Suprapubic skin (tissue), 4 donors: ENCODE measurements at places on chromosomes 11 and 22. TPM values are rescaled to one million over a fixed set of nuclear protein-coding genes. Genes with fewer than 3 reads are reported as not detected.

DNA sequence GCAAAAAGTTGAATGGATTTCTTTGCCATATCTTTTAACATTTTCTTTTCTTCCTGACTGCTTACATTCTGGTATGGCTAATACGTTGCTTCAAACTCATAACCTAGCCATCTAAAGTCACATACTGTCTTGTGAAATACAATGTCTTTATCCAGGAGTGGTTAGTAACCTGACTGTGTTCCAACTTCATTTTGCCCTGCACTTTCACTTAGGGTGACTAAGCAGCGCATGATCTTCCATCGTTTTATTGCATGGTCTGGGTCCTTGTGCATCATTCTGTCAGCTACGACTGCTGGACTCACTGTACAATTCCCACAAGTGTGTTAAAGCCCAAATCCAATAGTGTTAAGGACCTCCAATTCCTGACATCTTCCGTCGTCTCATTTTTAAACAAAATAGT is 403.2 kb downstream of the NTM start:
- no peak for DNase-seq

GRCh38 chr11:110075105-110075846 is 17.9 kb upstream of the ZC3H12C start:
- no peak for DNase-seq

GRCh38 chr11:126497581-126498122 is 142.2 kb downstream of the ST3GAL4 start:
- DNase-seq: no peak

DNA sequence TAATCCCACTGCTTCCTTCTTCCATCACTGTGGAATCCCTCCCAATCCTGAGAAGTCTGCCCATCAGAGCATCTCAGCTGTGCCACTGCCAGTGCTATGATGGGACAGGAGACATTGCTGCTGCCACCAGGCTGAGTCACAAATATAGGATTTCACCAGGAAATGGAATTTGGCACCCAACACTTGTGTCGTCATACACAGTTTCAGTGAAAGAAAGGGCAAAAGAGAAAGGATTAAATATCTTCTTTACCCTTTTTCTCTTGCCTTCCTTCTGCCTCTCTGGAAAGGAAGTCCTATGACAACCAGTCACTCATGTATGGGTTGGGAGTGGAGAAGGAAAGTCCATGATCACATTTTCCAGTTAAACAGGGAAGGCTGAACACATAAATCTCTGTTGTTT is 133.4 kb downstream of the SPON1 start:
- no peak for DNase-seq

- DNase-seq: no peak
Observed at GRCh38 chr22:19471572-19471971, 7.4 kb downstream of the UFD1 start.

OR5A1 gene
- not detected for total RNA-seq

DEFB131B gene
- not detected for total RNA-seq

CTSF gene
- 61.6 TPM for total RNA-seq

CCDC73 gene
- not detected for total RNA-seq
